ENCODE measurements at places on chromosomes 2 and 18.

DNA sequence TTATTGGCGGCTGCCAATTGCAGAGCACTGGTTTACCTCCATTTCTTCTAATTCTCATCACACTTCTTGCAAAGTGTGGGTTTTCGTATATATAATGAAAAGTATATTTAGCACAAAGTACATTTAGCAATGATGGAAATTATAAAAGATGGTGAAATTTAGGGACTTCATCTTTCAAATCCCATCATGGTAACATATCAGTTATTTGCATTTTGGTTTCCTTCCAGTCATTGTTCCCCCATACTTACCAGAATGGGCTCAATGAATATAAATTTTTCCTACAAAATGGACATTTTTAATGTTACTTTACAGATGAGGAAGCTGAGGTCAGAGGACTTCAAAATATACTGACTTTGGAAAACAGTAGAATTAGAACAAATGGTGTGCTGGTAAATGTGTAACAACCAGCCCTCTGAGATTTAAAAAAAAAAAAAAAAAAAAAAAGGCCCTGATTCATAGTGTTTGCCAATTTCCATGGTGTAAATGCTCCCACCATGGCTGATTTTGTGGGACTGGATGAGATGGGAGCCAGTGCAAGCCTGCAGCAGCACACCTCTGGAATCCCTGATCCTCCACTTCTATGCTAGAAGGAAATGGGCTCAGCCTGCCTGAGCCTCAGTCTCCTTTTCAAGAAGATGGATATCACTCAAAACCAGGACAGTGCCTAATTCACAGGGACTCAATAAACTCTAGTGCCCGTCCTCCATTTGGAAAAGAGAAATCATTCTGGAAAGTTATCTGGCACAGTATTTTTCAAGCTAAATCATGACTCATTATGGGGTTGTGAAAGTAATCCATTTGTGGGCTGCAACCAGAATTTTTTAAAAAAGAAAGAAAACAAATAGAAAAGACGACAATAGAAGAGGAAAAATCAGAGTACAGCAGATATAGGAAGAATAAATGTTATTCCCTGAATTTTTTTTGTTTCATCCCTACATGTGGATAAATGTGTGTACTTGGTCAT is 34.0 kb downstream of the LBH start:
- DNase-seq, result no peak

GRCh38 chr2:43943809-43944452 is 51.9 kb downstream of the LRPPRC start:
- DNase-seq, result no peak

- DNase-seq, result no peak
Observed at GRCh38 chr2:204779771-204780170, 234.5 kb downstream of the PARD3B start.

GRCh38 chr2:47190188-47190881 is 35.2 kb upstream of the STPG4 start:
- no peak for DNase-seq

DNA sequence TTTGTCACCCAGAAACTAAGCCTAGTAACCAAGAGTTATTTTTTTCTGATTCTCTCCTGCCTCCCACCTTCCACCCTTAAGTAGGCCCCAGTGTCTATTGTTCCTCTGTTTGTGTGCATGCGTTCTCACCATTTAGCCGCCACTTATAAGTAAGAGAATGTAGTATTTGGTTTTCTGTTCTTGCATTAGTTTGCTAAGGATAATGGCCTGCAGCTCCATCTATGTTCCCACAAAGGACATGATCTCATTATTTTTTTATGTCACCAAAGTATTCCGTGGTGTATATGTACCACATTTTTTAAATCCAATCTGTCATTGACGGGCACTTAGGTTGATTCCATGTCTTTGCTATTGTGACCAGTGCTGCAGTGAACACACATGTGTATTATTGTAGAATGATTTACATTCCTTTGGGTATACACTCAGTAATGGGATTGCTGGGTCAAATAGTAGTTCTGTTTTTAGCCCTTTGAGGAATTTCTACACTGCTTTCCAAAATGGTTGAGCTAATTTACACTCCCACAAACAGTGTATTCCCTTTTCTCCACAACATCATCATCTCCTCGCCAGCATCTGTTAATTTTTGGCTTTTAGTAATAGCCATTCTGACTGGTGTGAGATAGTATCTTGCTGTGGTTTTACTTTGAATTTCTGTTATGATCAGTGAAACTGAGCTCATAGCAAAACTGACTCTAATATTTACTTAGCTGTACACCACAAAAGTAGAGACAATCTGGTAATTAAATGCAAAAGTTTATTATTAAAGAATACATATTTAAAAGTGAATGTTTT is 660.1 kb upstream of the SLC8A1 start:
- no peak for DNase-seq

- no peak for DNase-seq
Observed at GRCh38 chr2:159089543-159089942, 121.1 kb downstream of the TANC1 start.

- no peak for DNase-seq
Observed at GRCh38 chr2:133562558-133562957, 5.7 kb downstream of the NCKAP5 start.

GRCh38 chr2:197113275-197113711 is 186.8 kb upstream of the PGAP1 start:
- no peak for DNase-seq

DNA sequence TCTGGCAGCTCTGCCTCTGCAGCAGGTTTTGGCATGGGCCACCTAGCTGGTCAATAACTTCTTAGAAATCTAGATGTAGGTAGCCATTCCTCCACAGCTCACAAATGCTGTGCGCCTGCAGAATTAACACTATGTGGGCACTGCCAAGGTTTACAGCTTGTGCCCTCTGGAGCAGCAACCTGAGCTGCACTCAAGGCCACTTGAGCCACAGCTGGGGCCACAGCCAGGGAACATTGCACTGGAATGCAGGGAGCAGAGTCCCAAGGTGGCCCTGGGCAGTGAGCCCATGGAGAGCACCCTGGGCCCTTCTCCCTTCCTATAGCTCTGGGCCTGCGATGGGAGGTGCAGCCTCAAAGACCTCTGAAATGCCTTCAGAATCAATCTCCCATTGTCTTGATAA is 365.3 kb downstream of the SATB2 start:
- peak; percentile 22 for DNase-seq

GRCh38 chr18:24199372-24199962 is 60.6 kb downstream of the CABYR start:
- no peak for DNase-seq

DNA sequence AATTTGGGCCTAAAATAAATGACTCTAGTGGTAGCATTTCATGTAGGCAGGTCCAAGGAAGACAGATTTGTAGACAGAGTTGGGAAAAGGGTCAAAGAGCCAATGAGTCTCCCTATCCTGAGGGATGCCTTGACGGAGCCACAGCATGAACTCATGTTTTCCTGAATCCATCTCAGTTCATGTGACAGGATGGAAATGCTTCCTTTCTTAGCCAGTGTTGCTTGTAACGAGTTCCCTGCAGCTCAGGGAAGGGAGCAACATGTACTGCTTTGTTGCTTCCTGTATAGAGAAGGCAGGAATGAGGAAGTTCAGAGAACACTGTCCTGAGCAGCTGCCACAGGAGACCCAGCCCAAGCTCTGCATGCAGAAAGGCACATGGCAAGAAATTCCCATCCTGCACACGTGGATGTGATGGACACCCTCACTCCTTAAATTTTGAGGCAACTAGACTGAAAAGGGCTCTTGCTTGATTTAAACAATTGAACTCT is 27.9 kb downstream of the TMEM17 start:
- DNase-seq, result peak; percentile 32

DNA sequence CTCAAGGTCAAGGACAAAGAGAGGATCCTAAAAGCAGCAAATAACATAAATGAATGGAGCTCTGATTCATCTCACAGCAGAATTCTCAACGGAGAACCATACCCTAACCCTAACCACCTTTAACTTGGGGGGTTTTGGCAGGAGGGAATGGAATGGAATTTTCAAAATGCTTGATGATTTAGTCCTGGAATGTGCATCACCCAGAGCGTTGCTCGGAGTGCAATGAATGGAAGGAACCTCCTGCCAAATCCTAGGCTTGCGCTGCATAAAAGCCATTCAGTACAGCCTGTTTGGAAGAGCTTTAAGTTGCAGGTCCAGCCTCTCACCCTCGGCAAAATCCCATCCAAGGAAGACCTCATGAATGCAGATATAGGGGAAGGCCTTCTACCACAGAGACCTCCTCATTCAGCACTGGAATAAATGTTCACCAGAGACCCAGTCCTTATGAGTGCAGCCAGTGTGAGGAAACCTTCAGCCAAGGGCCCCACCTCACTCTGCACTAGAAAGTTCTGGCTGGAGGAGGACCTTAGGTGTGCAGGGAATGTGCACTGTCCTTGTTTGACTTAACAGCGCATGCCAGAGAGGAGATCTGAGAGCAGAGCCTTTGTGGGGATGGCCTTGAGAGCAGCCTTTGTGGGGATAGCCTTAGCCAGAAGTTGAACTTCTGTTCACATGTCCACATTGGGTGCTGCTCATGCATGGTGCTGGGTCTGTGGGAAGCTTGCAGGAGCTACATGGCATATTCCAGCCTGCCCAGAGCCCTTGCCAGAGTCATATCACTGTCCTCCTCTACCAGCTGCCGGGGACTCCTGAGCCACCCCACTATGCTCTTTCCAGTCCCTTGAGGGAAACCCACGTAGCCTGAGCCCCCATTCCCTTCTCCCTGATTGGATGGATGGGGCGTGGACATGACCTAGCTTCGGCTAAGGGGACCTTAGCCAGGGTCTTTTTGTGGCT is 30.5 kb downstream of the ASB1 start:
- DNase-seq, result no peak

GRCh38 chr18:47969816-47970215 is 39.4 kb upstream of the SMAD2 start:
- no peak for DNase-seq

- no peak for DNase-seq
Observed at GRCh38 chr18:44672506-44672905, 8.2 kb upstream of the SETBP1 start.

DNA sequence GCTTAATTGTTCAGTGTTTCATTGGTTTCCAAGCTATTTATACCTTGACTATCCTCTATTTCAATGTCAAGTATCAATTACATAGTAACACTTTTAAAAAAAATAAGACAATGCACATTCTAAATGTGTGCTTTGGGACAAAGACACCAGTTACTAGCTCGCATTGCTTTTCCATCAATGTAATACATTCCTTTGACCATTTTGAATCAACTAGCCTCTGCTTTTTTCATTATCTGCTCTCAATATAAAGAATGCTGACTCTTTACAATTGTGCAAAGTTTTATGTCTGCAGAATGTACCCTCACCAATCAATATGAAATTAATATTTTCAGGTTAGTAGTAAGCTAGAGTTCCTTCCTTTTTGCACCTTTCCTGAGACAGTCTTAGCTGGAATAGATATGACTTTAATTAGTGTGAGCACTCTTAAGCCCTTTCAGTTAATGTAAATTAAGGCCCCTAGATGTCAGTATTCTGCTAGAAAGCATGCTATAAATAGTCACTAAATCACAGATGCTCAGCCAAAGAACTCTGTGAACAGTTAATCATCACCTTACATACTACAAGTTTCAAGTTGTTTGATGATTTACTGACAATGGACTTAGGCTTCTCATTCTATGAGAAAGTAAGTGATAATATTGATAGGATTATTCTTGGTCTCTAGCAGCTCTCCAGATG is 413.6 kb downstream of the PTH2R start:
- DNase-seq, result no peak

DNA sequence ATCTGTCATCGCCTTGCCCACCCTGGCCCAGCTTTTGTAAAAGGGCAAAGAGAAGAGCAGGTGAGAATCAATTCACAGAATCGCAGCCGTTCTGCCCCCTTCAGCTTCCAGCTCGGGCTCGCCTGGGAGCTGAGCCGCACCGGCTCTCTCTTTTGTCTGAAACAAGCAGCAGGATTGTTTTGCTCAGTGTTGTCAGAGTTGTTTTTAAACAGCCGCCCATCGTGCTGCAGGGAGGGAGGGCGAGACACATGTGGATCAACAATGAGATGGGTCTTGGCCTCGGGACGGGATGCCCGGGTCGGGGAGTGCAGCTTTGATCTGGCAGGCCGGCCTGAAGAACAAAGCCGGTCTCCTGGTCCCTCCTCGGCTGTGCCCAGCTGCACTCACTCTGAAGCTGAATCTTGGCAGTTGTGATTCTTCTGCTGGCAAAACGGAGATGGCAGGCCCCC is 39.7 kb upstream of the HDAC4 start:
- DNase-seq, result no peak

- DNase-seq, result no peak
Observed at GRCh38 chr2:64186699-64187605, 42.7 kb upstream of the PELI1 start.

DNA sequence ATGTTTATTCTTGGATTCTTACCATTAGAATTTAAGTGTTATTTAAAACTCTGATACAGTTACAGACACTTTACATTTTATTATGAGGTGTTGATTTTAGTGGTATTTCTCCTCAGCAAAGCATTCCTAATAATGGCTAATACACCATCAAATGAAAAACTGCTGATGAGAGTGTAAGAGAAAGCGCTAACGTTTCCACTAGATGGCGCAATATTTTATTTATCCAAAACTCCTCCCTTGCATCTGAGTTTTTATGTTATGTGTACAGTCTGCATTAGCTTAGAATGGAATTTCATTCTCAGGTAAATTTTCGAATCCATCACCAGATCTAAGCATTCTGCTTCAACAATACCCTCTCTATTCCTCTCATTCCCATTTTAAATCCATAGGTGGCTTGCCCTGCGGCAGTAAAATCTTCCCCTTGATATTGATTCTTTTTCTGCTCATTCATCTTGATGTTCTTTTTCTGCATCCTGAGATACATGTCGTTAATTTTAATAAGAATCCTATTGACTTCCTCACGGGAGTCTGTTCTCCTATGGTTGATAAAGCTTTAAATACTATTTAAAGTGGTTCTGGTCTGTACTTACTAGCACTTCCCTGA is 53.9 kb downstream of the PRKRA start:
- DNase-seq, result no peak

DNA sequence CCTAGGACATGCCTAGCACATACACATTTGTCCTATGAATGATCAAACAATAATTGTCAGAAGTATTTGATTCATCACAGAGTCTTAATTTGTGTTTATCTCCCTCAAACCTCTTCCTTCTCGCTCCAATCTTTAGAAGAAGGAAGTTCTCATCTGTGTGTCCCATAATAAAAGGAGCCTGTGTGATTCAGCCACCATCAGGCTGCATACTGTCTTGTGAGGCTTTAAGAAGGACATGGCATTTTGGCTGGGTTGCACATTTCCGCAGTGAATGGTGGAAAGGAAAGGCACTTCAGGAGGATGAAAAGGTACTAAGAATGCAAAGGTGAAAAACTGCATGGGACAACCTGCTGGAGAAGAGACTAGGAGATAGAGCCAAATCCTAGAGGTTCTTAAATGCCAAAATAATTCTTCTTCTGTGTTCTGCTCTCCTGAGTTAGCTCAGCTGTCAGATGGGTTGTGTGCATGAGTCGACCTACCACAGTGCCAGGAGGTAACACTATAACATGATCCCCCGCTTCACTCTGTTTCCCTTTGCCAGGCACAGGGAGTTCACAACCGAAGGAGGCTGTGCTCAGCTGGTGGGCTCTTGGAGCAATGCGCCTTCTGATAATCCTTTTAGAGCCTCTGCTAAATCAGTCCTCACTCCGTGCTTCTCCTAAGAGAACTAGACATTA is 120.1 kb downstream of the IRS1 start:
- DNase-seq, result no peak
